ENCODE measurements at places on chromosomes 1 and 21. TPM values are rescaled to one million over a fixed set of nuclear protein-coding genes. Genes with fewer than 3 reads are reported as not detected.

DNA sequence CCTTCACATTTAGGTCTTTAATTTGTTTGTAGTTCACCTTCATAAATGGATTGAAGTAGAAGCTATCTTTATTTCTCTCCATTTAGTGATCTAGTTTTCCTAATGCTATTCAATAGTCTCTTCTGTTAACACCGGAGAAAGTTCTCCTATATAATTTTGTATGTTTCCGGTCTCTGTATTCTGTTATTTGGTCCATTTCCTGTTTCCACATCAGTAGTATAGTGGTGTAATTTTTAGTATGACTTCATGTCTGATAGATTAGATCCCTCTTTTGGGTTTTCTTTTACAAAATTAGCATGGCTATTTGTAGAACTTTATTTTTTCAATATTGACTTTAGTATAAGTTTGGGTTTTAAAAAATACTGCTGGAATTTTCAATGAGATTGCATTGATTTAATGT lies 41.6 kb upstream of the PKP1 start:
- no peak for DNase-seq

Gene TCEANC2
- total RNA-seq, result 1.8 TPM

DNA sequence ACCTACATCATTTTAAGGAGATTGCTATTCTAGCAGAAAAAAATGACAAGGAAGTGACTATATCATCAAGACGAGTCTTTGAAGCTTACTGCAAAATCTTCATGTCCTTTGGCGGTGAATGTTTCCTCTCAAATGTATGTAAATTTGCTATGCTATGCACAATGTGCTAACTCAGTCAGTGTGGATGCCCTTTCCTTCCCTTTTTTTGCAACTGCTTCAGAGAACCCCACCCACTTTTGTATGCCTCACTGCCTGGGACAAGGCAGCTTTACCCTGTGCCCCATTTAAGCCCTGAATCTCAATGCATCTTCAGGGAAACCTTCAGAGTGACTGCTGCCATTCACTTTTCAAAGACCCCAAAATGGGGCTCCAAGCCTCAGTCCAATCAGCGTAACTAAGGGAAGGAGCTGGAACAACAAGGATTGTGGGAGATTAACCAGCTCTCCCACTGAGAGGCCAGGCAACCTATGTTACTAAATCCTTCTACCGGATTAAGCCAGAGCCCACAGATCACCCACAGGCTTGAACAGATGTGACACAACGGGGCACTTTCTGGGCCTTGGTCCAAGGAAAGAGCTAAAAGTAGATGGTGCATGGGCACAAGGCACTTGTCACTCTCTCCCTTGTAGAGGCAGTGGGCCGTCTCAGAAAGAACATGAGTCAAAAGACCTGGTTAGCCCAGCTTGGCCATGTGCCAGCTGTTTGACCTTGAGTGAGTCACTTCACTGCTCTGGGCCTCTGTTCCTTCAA lies 154.4 kb downstream of the PLPP3 start:
- DNase-seq, result peak; percentile 88

Gene TNNT2
- total RNA-seq, result not detected

DNA sequence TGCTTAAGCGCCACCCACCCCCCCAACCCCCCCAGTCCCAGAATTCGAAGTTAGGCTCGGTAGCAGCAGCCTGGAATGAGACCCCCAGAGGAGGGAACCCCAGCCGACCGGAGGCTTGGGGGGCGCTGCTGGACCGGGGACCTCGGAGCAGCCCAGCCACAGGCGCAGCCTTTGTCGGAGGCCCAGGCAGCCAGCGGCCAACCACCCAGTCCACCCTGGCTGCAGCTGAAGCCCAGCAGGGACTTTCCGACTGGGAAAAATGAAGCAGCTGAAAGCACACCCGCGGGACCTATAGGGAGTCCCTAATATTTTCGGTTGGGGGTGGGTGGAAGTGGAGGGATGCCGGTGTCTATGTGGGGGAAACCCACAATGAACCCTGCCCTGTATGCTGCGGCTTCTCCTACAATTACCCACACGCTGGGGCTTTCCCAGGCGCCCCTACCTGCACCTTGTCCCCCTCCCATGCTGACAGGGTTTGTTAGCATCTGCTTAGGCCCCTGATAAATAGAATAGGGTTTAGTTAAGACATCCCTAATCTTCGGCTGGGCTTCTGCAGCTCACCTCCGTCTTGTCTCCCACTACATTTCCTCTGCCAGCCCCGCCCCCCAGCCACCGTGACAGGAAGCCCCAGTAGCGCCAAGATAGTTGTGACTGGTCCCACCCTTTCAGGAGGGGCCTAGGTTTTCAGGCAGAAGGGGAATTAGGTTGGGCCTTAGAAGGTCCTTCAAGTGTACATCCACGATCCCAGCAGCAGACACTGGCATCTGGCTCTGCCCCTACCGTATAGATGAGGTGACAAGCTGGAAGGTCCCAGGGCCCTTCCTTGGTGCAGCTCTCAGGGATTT lies 838 bp downstream of the CCDC28B start:
- peak; percentile 81 for DNase-seq

DNA sequence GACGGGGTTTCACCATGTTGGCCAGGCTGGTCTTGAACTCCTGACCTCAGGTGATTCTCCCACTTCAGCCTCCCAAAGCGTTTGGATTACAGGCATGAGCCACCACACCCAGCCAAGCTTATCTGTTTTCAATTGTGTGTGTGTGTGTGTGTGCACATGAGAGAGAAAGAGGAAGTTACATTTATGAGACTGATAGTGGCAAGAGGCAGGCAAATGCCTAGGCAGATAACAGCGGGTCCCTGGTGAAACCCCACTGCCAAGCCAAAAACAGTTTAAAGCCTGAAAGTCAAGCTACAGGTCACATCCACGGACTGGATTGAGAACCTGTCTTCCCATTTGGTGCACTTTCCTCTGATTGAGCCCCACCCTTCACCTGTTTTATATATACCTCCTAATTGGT lies 35.1 kb upstream of the IFNGR2 start:
- DNase-seq, result no peak

Gene INSRR
- not detected for total RNA-seq

DNA sequence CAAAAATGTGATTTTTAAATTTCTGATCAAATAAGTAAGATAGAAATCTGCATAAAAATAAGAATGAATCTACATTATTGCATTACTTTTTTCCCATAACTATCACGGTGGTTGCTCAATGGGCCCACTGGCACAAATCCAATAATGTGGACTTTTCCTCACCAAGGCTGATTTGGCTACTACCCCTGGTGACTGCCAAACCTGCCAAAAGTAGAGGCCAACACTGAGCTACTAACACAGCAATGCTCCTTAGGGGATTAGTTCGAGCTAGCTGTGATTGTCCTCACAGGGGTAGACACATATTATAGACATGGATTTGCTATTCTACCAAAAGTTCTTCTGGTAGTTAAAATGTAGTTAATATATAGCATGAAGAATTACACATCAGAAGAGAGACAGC lies 107.7 kb upstream of the ZNHIT6 start:
- DNase-seq, result no peak

GRCh38 chr1:100045206-100045605 lies 75.4 kb downstream of the SLC35A3 start:
- no peak for DNase-seq

- DNase-seq, result no peak
These were observed 118.9 kb downstream of the HHAT start for GRCh38 chr1:210447456-210448057.

Gene TNFRSF9
- total RNA-seq, result under 0.01 TPM

GRCh38 chr1:151072224-151072623 lies 1.7 kb downstream of the GABPB2 start:
- DNase-seq, result no peak

- DNase-seq, result no peak
These were observed 671.4 kb upstream of the ADGRL2 start for GRCh38 chr1:81129366-81129765.

Data from lung microvascular endothelial cell (primary cell).